ENCODE measurements at places on chromosomes 7 and 10.

- no peak for DNase-seq
These were observed 106.1 kb upstream of the KMT2C start for GRCh38 chr7:152541892-152542291.

DNA sequence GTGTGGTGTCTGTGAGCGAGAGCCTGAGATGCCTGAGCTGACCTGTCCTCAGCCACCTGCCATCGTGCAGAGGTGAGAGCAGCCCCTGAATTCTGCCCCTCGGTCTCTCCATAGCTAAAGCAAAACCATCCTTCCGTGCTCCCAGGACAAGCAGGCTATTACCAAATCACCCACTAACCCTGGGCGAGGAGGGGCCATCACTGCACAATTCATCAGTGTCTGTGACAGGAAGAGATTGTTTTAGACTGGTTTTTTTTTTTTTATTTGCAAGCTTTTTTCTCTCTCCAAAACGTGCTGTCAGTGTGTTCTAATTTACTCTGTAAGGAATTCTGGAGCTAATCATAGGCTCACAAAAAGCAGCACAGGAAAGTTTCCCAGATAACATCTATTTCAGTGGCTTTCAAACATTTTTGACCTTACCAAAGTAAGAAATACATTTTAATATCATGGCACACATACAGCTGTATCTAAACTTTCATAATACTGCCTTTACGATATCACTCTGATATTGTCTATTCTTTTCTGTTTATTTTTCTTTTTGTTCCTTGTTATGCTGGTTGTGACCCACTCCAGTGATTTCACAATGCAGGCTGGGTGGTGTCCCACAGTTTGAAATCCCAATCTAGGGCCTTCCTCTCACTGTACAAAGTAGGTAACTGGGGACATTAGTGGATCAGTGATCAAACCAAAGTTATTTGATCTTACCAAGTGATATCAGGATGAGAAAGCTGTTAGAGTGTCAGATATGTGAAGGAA is 62.8 kb downstream of the EGFR start:
- no peak for DNase-seq

DNA sequence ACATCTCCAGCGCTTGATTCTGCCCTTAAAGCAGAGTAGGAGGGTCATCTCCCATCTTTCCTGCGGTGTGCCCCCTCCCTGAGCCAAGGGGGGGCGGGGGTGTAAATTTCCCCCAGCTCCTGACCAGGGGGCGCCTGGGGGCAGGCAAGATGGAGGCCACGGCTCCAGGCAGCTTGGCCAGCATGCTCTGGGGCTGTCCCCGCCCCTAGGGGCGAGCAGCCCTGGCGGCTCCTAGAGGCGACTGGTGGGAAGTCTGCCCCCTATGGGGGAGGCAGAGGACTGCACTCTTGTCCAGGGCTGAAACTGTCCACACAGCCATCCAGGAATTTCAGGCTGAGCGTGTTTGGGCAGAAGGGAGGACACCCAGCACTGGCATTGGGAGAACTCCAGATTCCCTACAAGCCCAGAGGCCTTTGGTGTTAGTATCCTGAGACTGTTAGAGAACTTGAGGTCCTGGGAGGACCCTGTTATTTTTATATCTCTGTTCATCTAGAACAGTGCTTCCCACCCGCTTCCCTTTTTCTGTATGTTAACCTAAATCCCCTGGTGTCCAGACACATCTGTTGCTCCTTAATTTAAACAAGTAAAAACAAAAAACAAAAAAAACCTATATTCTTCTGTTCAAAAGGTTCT is 4.6 kb downstream of the STRA8 start:
- DNase-seq, result no peak

DNA sequence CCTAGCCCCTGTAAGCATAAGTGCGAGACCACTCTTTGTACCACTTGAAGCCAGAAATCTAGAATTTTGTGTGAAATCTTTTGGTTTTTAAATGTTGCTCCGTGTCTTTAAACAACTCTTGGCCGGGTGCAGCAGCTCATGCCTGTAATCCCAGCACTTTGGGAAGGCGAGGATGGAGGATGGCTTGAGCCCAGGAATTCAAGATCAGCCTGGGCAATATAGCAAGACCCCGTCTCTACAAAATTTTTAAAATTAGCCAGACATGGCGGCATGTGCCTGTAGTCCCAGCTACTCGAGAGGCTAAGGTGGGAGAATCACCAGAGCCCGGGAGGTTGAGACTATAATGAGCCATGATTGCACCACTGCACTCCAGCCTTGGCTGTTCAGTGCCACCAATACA is 4.4 kb upstream of the SLF2 start:
- DNase-seq, result no peak

DNA sequence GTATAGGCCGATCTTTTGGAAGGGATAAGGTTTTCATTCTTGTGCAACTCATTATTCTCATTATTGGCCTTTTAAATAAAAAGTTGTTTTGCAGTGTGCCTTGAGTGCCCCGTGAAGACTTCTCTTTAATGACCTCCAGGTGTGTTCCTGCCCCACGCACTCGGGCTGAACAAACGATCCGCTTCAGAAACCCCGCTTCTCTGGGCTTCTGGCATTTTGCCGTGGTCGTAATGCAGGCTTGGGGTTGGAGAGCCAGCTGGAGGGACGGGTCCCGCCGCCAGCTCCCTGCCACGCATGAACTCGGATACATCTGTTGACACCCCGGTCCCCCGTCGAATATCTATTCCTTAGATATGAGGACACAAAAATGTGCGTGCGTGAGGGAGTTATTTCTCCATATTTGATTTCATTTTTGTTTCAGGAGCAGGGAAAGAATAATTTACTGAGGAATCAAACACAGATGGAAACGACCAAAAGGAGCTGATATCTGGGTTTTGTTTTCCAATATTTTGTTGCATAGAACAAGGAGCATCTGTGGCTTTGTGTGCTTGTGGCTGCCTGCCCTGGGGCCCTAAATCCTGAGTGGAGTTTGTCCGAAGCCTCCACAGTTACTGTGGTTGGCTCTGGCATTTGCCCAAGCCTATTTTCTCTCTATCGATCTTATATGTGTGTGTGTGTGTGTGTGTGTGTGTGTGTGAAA is 17.0 kb upstream of the TTYH3 start:
- DNase-seq, result no peak

- DNase-seq, result no peak
These were observed 127.7 kb upstream of the AOAH start for GRCh38 chr7:36852017-36852416.

DNA sequence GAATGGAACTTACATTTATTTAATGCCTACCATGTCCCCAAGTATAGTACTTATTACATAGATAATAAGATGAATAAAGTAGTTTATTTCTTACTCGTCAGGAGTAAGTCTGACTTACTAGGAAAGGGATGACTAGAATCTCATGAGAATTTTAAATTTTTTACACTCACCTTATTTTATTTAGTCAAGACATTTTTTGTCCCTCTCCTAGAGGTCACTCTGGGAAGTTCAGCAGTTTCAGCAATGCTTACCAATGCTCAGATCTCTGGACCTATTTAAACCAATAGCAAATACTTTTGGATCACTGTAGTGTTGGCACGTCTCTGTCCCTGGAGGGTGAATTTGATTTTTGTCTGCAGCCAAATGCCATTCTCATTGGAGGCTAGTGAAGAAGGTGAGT is 10.7 kb upstream of the ACTA2 start:
- DNase-seq, result no peak

- DNase-seq, result no peak
These were observed 53.0 kb upstream of the ABCB5 start for GRCh38 chr7:20562461-20562860.

- DNase-seq, result no peak
These were observed 296.5 kb upstream of the PHF14 start for GRCh38 chr7:10677211-10677610.

GRCh38 chr10:32377458-32378259 is 30.7 kb upstream of the EPC1 start:
- peak; percentile 73 for DNase-seq

- DNase-seq, result no peak
These were observed 195.3 kb downstream of the FZD1 start for GRCh38 chr7:91459539-91459938.

GRCh38 chr10:51897560-51897959 is 198.2 kb upstream of the CSTF2T start:
- DNase-seq, result no peak

DNA sequence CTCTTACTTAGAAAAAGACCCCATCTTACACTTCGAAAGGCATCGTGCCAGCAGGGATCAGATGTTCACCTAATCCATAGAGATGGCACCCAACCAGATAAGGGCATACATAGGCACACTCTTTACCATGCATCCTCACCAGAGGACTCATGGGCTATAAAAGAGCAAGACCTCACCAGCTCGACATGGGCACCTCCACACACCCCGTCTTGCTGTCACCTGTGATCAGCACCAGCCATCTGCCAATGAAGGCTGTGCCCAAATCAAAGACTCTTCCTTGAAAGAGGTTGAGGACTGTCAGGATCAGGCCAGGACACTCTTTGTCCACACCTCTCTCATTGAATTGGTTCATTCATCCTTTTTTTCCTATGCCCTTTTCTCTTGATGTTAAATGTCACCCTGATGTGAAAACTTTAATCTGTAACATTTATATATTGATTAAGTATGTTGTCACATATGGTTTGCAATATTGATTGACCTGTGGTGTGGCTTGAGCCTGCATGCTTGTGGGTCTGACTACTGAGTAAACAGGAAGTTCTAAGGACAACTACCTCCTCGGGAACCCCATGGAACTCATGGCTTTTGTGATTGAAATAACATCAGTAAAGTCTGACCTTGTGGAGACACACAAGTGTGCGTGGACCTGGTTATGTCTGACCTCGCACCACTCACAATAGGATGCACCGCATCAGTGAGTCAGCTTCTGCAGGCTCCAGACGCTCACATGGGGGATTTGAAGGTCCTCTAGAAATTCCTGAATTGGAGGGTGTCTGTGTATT is 75.5 kb downstream of the HTR5A start:
- DNase-seq, result no peak

DNA sequence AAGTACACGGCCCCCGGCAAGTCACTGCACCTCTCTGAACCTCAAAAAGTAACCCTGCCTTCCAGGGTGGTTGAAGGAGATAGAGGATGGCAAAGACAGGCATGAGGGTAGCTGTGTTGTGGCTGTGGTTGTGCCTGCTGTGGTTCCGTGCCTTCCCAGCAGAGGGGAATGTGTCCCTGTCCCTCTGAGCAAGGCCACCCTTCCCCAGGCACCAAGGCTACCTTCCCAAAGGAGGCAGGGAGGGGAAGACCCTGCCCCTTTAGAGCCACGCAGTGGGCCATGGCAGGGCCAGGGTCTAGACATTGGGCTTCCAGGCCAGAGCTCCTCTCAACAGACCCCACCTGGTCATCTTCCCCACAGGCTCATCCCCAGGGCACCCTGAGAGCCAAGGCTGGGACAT is 18.8 kb downstream of the CRHR2 start:
- no peak for DNase-seq

DNA sequence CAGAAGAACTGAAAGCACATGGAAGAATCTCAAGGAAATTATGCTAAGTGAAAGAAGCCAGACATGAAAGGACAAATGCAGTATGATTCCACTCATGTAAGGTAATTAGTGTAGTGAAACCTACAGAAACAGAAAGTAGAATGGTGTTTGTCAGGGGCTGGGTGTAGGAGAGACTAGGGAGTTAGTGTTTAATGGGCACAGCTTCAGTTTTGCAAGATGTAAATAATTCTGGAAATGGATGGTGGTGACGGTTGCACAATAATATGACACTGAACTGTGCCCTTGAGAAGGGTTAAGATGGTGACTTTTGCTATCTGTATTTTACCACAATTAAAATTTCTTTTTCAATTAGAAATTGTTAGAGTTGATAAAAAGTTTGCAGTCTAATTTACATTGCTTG is 157.3 kb upstream of the ADCY1 start:
- no peak for DNase-seq

DNA sequence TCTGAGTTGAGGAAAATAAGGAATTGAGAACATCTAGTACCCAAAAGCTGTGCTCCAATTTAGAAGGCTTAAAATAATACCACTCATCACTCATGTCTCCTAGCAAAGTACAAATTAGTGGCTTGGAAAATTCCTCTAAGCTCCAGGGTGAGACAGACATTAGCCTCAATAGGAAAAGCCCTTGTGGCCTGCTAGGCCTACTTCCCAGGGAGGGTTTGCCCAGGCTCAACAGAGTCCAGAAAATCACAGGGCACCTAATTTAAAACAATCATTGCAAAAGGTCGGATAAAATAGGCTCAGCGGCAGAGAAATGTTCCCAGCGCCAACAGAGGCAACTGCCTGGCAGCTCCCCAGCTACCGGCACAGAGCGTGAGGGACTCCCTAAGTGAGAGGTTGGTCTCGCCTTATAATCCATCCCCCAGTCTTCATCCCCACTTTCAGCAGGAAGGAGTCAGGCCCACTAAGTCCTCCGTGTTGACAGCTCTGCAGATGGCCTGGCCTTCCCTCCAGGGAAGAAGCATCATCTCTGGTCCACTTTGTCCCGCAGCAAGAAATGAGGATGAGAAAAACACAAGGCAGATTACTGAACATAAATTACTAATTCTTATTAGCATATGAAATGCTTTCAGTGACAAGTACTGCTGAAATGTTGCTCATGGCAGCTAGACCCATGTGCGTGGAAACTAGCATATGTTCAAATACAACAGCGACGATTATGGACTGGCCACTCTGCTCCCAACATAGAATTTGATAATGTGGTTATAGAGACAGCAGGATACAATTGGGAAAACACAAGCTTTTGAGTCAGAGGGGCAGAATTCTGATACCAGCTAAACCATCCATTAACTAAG is 1177.7 kb upstream of the AUTS2 start:
- DNase-seq, result no peak

DNA sequence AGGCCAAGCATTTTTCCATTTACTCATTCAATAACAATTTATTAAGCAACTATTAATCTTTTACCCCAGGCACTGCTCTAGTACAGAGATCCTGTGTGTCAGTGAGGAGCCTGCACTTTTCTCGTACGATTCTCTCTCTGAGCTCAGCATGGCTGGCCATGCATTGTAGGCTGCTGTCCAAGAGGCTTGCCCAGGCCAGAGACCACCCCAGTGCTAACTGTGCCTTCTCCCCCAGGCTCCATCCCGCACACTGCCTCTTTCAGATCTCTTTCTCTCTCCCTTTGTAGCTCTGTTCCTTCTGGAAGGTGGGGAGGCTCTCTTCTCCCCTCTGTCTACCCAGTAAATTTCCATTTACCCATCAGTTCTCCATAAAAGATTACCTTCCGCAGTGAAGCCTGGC is 101.0 kb upstream of the IKZF1 start:
- no peak for DNase-seq

- no peak for DNase-seq
These were observed 54.4 kb downstream of the ARMH3 start for GRCh38 chr10:102001435-102002068.

- DNase-seq, result no peak
These were observed 13.6 kb downstream of the CFTR start for GRCh38 chr7:117493460-117493859.

GRCh38 chr7:22793593-22794462 is 28.8 kb downstream of the TOMM7 start:
- no peak for DNase-seq
